Bronchus fibroblast of lung (primary cell): ENCODE measurements at places on chromosomes 7 and 10. TPM values are rescaled to one million over a fixed set of nuclear protein-coding genes. Genes with fewer than 3 reads are reported as not detected.

Gene EN2
- total RNA-seq: not detected in 2 replicates

Gene FXYD4
- total RNA-seq: not detected in 2 replicates

Gene DPYSL4
- total RNA-seq: 5.9 and 7.1 TPM in 2 replicates

Gene SPDYE11
- total RNA-seq: not detected in 2 replicates

Gene SUN3
- not detected in 2 replicates for total RNA-seq

Gene DNA2
- total RNA-seq: 6.4 and 9.6 TPM in 2 replicates

Gene PRLHR
- not detected in 2 replicates for total RNA-seq

Gene TDRD1
- not detected in 2 replicates for total RNA-seq

Gene CADPS2
- 4.3 and 5.7 TPM in 2 replicates for total RNA-seq

Gene PNLIP
- not detected in 2 replicates for total RNA-seq

Gene PTPRZ1
- under 0.01 TPM in 1 of 2 replicates, not detected in the other for total RNA-seq

Gene SPDYE2B
- total RNA-seq: not detected in 2 replicates

Gene ZNF736
- total RNA-seq: 1.9 and 3.0 TPM in 2 replicates

Gene KAZALD1
- total RNA-seq: 11.0 and 11.8 TPM in 2 replicates

Gene LHFPL3
- not detected in 2 replicates for total RNA-seq

Gene SH2D4B
- not detected in 2 replicates for total RNA-seq

Gene PAX4
- total RNA-seq: not detected in 2 replicates

Gene GCC1
- 14.4 and 15.1 TPM in 2 replicates for total RNA-seq

Gene IFIT1B
- total RNA-seq: not detected in 2 replicates

Gene GPR37
- 5.9 and 6.2 TPM in 2 replicates for total RNA-seq

Gene CCL24
- total RNA-seq: not detected in 2 replicates

Gene NACAD
- total RNA-seq: 3.6 and 4.2 TPM in 2 replicates

Gene RET
- total RNA-seq: 0.17 and 0.30 TPM in 2 replicates

Gene IL2RA
- not detected in 2 replicates for total RNA-seq

Gene ITGB8
- total RNA-seq: 3.3 and 3.9 TPM in 2 replicates

Gene C10orf67
- total RNA-seq: under 0.01 TPM in 1 of 2 replicates, not detected in the other
